ENCODE measurements at places on chromosomes 2 and 18.

DNA sequence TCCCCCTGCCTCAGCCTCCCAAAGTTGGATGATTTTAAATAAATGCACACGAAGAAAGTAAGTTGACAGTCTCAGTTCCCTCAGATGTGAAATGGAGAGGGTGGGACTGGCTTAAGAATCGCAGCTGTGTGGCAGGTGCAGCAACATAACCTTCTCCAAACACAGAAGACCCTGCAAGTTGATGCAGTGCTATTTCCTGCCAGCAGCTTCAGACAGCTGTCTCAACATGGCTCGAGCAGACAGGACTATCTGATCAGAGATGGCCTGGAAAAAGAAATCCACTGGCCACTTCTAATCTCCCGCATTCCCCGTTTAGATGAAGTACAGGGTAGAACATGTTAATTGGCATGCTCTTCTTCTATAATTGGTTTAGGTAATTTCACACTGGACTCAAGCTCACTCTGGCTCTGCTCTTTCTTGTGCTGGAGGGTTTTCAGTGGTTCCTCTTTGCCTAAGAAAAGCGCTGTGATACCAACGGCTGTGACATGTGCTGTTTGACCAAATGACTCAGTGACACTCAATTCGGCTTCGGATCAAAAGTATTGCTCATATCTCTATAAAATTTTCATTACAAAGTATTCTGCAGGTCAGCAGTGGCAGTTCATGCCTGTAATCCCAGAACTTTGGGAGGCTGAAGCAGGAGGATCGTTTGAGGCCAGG is 40.2 kb downstream of the MYOM1 start:
- no peak for DNase-seq

DNA sequence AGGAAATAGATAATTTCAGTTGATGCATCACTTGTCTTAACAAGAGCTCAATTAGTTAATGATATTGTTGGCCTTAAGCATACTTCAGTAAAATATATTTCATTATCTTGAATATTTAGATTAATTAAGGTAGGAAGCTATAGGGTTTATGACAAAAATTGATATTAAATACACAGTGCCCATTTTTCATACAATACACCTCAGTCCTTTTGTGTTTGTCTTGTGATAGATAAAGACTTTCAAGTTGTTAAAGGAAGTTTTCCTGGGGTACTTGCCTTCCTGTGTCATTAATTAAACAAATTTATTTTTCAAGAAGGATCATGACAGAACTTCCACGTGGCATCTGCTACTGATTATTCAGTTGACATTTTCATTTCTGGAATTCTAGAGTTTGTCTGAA is 420.5 kb downstream of the MTX2 start:
- DNase-seq = no peak

DNA sequence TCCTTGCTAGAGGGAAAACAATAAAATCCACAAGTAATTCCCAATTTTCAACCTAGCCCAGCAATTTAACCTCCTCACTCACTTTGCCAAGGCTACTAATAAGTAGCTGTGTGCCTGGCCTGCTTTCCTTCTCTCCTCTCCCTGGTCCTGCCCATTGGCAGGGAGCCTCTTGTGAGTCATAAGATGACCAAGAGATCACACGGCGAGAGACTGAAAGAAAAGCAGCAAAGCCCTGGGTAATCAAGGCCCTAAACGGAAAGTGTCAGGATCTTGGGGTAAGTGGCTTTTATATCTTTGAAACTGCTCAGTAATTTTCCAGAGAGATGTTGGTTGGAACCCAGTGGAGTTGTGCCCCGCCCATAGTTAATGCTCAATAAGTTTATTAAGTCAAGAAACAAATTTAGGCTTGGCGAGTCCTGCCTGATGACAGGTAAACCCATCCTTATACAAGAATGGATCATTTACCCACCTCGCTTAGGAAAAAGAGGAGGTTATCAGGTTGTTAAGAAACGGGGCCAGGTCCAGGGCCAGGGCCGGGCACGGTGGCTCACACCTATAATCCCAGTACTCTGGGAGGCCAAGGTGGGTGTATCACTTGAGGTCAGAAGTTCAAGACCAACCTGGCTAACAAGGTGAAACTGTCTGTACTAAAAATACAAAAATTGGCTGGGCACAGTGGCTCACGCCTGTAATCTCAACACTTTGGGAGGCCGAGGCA is 10.0 kb upstream of the ADAM17 start:
- no peak for DNase-seq

GRCh38 chr2:176177580-176178037 is 10.9 kb upstream of the HOXD1 start:
- no peak for DNase-seq
